Activated CD4-positive, alpha-beta T cell treated with anti-CD3 and anti-CD28 coated beads for 1 hour (primary cell): ENCODE measurements at places on chromosomes 6 and 20.

DNA sequence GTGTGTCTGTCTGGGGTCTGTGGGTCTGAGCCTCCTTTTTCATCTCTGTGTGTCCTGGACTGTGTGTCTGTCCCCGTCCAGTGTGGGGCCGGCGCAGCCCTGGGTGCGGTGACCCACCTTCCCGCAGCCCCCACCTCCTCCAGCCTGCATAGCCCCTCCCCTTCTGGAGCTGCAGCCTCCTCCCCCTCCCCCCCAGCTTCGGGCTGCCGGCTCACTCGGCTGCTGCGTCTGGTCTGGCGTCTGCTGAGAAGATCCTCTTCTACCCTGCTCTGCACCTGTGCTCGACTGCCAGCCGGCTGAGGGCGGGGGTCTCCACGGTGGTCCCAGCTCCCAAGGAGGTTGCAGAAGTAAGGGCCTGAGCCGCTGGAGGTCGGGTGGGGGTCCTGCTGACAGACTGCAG lies 7.6 kb upstream of the LKAAEAR1 start:
- no peak for DNase-seq

DNA sequence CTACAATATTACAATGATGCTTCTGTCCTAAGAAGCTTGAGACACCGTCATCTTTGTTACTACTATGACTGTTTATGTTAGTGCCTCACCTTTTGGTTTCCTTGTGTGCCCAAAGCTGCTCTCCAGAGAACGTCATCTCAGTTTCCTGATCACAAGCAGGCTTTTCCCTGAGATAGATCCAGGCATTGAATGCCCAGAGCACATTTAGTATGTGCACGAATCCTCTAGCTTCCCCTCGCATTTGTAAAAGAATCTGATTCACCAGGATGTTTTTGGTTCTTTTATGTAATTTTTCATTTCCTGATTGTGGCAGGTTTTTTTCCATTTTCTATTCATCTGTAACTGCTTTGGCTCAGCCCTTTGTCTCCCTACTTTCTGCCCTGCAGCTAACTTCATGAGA lies 100.2 kb upstream of the TMEM181 start:
- DNase-seq, result no peak

- DNase-seq, result no peak
These were observed 350 bp downstream of the HELZ2 start for GRCh38 chr20:63573647-63574131.

DNA sequence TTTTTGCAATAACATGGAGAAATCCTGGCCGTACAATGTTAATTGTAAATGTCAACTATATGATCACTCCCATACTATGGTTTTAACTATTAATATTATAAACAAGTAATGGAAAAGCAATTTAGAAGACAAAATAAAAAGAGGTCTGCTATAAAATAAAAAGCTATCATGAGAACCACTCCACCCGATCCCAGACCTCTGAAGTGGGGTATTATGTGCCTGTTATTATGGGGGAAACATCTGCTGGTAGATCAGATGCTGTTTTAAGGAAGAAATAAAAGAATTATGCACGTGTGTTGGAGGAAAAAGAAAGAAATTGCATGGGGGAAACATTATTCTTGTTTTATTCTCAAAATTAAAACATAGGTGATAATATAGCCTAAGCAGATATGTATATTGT lies 615.7 kb upstream of the ARID1B start:
- DNase-seq, result no peak

- DNase-seq, result no peak
These were observed at the start of gene PLAGL1 for GRCh38 chr6:144008120-144008811. TSS of gene PLAGL1 (minus strand) at chr6:144008259. CDS start at chr6:143948136, 60,123 bp downstream.

- DNase-seq, result no peak
These were observed 226.0 kb downstream of the CDH4 start for GRCh38 chr20:61478094-61478493.

DNA sequence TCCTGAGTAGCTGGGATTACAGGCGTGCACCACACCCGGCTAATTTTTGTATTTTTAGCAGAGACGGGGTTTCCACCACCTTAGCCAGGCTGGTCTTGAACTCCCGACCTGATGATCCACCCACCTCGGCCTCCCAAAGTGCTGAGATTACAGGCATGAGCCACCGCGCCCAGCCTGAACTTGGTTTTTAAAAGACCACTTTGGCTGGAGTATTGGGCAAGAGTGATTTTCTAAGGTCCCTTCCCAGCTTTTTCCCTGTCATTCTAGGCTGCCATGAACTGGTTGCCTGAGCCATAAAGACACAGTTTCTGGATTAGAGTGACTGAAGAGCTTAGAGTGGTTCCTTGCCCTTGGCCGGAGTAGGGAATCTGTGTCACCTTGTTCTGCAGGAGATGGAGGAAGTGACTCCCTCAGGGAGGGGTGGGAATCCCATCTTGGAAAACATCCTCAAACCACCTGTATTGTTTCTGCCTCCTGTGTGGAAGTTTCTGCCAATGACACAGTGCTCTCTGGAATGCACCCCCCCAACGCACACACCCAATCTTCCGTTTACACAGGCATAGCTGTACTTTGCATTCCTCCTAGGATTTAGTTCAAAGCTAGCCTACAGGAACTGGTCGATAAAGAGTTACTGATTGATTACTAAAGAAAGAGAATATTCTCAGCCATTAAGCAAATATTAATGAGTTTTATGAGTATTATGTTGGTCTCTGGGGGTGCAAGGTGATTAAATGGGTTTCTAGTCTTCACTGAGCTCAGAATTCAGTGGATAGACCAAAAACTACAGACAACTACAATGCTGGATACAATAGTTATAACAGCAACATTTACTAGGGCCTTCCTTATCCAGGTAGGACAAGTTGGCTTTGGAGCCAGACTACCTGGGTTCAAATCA lies 18.2 kb downstream of the BCL2L1 start:
- no peak for DNase-seq

- DNase-seq, result no peak
These were observed 20.9 kb upstream of the STK35 start for GRCh38 chr20:2080532-2081224.

- DNase-seq, result no peak
These were observed 197.7 kb downstream of the UBE3D start for GRCh38 chr6:82867946-82868345.

- DNase-seq, result no peak
These were observed 59.6 kb upstream of the QKI start for GRCh38 chr6:163354761-163355425.

- DNase-seq, result no peak
These were observed 87.8 kb downstream of the SLC16A10 start for GRCh38 chr6:111175109-111175508.

- no peak for DNase-seq
These were observed 683.0 kb upstream of the MANEA start for GRCh38 chr6:94894300-94894699.

DNA sequence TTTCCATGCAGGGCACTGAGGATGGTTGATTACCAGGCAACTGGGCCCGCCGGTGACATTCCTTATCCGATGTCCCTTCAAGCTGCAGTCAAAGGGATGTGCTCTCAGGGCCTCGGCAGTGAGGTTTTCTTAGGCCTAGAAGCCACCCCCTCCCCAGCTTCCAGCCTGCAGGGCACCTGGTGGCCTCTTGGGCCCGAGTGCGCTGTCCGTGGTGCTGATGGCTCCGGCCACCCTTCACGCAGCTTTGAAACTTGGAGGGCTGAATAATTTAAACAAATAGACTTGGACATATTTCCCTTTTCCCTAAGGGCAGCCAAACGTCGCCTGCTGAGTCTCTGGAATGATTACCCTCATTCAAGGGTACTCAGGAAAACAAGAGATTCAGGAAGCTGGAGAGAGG lies 8.9 kb upstream of the MLN start:
- no peak for DNase-seq

DNA sequence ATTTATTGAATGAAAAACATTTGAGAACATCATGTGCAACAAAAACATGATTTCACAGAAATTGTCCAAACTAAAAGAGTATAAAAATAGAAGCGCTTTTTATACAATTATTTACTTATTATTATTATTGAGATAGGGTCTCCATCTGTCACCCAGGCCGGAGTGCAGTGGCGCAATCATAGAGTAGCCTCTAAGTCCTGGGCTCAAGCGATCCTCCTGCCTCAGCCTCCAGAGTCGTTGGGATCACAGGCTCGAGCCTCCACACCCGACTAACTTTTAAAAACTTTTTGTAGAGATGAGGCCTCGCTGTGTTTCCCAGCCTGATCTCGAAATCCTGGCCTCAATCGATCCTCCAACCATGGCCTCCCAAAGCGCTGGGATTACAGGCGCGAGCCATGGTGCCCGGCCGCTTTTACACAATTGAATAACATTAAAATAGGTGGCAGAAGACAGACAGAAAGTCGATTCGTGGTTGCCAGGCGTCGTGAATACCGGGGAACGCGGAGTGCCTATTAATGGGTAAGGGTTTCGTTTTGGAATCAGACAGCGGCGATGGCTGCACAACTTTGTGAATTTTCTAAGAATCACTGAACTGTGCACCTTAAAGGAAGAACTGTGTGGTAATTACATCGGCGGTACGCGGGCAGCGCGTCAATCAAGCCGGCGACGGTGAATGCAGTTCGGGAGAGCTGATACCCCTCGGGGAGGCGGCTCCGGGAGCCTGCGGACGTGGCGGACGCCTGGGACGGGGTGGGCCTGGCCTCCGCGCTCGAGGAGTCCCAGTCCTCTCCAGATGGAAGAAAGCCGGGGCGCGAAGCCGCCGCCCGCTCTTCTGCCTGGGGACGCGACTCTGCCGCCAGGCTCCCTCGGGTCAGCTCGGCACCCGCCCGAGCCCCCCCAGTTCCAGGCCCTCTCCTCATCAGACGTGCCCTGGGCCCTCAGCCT lies 807 bp downstream of the TBC1D20 start:
- DNase-seq, result peak; percentile 32

- DNase-seq, result no peak
These were observed 45.9 kb downstream of the SH3BGRL2 start for GRCh38 chr6:79676785-79677736.

DNA sequence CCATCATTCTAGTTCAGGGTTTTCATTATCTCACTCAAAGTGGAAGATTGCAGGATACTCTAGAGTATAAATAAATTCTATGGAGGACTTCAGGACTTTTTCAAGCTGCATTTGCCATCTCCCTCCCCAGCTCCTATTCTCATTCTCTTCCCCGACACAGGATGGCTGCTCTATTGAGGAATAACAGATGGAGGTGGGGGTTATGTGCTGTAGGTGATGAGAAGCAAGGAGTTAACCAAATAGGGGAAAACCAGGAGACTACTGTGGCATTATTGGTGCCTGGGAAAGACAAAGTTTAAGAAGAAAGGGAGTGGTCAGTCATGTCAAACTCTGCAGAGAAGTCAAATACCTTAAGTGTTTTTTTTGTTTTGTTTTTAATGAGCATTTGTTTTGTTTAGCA lies 109.3 kb downstream of the GRIK2 start:
- DNase-seq, result no peak

GRCh38 chr6:21597801-21598673 lies 4.5 kb downstream of the SOX4 start:
- no peak for DNase-seq

DNA sequence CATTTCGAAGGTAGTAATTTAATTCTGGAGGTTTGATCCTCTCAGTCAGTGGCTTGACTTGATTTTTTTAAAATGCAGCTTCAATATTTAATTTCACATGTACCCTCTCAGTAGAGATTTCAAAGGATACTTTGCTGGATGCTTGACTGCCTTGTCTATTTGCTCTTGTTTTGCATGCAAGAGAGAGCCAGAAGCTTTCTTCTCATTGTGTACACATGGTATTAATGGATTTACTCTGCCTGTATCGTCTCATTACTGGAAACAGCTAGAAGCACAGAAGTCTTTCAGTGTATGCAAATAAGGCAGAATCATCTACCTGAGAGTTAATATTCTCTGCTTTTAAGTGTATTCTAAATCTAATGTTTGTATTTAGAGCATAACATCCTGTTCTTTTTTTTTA lies 84.3 kb upstream of the FOXO3 start:
- DNase-seq, result no peak

- no peak for DNase-seq
These were observed 263.8 kb upstream of the FOXQ1 start for GRCh38 chr6:1047981-1048541.

- DNase-seq, result no peak
These were observed 50.8 kb downstream of the BCAS4 start for GRCh38 chr20:50845566-50846215.

DNA sequence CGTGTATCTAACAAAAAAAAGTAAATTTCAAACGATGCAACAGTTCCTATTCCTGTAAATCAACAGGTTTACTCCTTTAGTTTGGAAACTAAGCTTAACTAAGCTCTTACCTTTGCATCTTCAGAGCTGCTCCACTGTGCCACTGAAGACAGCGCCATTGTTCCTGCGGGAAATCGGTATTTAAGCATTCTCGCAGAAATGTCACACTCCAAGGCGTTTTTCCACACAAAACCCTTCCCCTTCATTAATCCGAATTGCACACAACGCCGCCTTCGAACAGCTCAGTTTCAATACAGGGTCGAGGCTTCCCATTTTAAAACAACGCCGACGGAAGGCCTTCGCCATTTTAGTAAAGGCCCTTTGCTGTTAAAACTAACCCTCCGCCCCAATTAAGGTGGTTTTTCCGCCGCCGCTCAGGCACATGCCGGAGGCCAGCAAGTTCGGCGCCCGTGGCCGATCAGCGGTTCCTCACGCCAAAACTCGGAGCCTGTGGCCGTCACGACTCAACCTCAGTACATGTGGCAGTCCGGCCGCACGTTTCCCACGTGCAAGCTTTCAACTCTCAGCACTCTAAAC lies 35.4 kb upstream of the SYNCRIP start:
- DNase-seq, result no peak

DNA sequence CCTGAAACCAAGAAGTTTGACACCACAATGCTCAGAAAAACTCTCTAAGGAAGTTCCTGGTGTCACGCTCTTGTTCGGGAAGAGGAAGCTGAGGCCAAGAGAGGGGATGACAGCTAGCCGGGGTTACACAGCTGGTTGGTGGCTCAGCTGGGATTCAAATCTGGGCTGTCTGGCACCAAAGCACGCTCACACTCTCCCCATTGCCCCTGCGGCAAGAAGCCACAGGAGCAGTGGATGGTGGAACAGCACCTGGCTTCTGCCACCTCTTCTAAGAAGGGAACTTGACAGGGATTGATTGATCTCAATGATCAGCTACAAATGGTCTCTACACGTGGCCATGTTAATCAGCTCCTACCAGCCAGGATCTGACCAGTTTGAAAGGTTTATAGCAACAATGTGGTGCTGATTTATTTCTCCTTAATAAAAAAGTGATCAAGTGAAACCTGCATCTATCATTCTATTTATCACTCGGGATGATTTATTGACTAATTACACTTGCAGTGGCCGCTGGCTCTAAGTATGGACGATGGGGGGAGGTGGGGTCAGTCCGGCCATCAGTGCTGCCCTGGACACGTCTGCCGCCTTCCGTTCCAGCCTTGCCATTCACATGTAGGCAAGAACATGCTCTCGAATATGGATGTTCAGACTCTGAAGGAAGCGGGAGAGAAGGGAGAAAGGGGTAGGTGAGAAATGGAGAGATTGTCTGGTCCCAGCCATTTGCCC lies 71.9 kb upstream of the TOP1 start:
- no peak for DNase-seq
